ENCODE measurements at places on chromosomes 1 and 21.
A peak's percentile ranks its signal among the peaks of the same experiment; 100 is the strongest.

GRCh38 chr1:159172614-159173291 is 1.3 kb downstream of the CADM3 start:
- DNase-seq = no peak

- DNase-seq = no peak
These were observed 15.3 kb downstream of the DCAF8 start for GRCh38 chr1:160247053-160247452.

- DNase-seq = peak; percentile 89
These were observed 42.4 kb downstream of the TMEM53 start for GRCh38 chr1:44631647-44632539.

GRCh38 chr1:110875216-110875731 is 2.3 kb downstream of the CD53 start:
- peak; percentile 91 for DNase-seq

DNA sequence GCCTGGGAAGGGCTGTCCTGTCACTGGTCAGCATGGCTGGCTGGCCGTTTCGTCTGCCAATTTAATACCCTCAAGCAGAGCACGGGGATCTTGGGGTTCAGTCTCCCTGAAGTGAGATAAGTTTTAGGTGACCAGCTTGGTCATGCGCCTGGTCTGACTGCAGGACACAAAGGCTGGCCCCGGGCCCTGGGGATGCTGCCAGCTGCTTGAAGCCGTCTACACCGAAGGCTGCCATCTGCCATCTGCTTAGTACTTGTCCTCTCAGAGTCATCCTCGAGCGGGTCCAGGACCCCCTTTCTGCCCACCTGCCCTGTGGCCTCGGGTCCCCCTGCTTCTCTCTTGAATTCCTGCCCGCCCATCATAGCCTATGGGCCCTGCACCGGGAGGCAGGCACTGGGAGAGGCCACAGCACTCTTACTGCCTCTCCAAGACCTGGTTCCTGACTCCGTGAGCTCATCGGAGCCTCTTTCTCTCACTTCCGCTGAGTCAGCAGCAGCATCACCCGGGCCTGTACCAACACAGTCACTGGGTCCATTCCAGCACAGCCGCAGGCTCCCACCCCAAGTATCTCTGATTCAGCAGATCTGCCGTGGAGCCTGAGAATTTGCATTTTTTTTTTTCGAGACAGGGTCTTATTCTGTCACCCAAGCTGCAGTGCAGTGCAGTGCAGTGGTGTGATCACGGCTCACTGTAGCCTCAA is 7.0 kb downstream of the FBLIM1 start:
- DNase-seq = no peak

DNA sequence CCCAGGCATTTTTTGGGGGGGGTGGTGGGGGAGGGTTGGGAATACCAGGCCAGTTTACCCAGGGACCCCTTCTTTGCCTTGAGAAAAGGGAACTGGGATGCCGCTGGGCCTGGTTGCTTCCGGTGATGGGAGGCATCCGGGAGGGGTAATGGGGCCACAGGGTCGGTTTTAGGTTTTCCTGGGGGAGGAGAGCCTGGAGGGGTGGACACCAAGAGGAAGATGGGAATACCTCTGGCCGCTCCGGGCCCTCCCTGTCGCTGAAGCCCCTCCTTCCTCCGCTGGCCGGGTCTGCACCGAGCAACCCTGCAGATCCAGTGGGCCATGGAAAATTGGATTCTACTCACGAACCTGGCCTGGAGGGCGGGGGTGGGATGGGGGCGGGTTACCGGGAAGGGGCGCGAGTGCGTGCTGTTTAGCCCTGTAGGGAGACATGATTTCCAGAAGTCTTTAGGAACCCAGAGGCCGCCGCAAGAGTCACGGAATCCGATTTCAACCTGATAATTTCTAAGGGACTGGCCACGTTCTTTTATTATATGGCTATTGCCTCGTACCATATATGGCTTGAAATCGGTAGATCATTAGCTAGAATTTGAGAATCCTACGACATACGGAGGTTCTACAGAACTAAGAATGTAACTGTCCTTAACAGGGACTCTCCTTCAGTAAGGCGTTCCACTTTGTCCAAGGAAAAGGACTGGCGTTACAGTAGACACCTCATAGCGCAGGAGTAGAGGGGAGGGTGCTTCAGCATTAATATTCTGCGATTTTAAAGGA is 749 bp downstream of the AKIRIN1 start:
- DNase-seq = no peak

DNA sequence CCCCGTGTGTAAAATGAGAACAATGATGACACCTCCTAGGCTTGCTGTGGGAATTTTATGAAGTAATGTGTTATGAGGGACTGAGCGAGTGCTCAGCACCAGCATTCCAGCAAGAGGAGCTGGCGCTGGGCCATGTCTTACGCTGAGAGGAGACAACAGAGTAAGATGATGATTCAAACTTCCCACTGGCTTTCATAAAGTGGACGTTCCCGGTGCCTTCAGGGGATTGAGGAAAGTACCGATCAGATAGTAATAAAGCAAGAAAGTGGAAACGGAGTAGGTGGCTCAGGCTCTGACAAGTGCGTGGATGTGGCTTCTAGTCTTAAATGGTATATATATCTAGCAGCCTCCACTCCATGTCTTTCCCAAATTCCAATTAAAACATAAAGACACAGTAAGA is 23.8 kb downstream of the EPHA10 start:
- no peak for DNase-seq

DNA sequence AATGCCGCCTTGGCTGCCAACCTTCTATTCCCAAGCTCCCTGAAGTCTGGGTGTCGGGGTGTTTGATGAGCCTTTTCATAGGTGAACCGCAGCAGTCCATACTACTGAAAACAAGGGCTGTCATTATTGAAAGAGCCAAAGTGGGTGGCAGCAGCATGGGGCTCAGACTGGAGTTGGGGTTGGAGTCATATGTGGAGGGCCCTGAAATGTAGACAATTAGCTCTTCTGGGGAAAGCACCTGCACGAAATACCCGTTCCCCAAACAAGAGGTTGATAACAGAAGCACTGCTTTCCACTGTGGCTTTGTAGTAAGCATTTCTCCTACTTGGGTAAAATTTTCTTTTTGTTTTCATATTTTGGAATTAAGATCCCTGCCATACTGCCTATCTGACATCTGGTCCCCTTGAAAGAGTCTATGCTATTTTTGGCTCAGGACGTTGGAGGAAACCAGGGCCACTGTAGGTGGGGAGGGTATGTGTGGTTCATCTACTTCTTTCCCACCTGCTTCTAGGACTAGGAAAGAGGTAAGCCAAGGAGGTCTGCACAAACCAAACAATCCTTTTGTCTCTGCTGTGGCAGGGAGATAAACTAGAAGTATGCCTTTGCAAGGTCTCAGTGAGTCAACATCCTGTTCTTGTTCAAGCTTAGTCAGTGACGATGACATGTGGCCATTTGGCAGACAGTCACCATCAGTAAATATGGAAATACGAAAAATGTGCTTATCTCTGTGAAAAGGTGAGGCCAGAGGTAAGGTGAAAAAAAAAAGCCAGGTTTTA is 197.0 kb upstream of the UBE2U start:
- DNase-seq = peak; percentile 6

- DNase-seq = no peak
These were observed 47.9 kb downstream of the LAMC1 start for GRCh38 chr1:183070923-183071618.

DNA sequence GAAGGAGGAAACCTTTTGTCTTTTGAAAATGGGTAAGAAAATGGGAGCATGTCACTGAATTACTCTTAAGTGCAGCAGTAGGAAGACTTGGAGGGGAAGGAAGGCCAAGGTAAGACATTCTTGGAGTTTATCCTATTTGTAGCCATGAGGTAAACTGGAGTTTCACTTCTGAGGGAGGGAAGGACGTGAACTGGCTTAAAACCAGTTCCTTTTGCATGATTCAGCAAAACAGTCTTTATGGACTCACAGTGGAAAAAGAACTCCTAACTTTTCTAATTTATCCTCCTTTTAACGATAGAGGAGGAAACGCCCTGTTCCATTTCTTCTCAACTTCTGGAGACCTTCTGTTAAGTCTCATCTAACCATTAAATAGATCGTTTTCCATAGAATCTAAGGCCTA is 2.5 kb downstream of the PRDX6 start:
- DNase-seq = no peak

DNA sequence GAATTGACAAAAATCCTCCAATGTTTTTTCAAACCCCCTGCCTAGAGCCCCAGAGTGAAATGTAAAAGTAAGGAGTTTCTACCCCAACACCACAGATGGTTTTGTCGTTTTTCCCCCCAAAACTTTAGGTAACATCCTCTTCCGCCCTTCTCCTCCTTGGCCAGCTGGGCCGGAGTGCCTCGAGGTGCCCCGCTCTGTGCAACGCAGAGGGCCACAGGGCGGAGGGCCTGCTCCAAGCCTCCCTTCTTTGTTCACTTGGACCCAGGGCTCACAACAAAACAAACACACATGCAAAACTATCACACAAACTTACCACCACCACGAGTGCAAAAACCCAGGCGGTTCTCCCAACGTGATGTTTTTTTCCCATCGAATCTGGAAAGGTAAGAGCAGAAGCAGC is 1.9 kb downstream of the SSBP3 start:
- DNase-seq = no peak

DNA sequence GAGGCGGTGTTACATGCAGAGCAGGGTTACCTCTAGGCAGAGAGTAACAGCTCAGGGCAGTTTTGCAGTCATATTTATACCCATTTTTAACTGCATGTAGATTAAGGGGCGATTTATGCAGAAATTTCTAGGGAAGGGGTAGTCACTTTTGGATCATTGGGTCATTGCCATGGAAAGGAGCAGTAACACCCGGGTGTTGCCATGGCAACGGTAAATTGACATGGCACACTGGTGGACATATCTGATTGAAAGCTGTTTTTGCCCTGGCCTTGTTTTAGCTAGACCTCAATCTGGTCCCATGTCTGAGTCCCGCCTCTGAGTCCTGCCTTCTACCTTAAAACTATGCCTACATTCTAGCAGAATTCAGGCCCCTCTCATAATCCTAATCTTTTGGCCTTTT is 11.8 kb upstream of the USP1 start:
- no peak for DNase-seq

- DNase-seq = no peak
These were observed 168.5 kb upstream of the SYT6 start for GRCh38 chr1:114322207-114322606.

DNA sequence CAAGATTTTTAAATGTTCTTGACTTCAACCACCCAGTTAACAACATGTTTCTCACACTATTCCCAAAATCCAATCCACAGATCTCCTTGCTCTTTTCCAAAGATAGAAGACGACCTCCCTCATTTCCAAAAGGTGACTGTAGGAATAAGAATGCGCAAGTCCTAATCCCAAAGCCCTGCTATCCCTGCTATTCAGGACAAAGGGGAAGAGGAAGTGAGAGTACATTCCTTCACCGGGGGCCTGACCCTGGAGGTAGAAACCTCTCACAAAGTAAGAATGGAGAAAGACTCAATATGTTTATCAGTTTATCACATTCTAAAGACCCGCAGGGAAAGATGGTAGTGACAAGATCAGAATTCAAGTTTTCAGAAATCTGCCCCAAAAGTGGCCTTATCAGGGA is 55.7 kb downstream of the PLEKHA6 start:
- DNase-seq = no peak

GRCh38 chr1:219066631-219067349 is 106.9 kb upstream of the LYPLAL1 start:
- DNase-seq = no peak

- DNase-seq = no peak
These were observed 230.2 kb downstream of the PAPPA2 start for GRCh38 chr1:176692988-176693696.

GRCh38 chr1:15168479-15168878 is 14.9 kb downstream of the TMEM51 start:
- DNase-seq = no peak

GRCh38 chr1:43774359-43774758 is 67.0 kb downstream of the ST3GAL3 start:
- DNase-seq = no peak

DNA sequence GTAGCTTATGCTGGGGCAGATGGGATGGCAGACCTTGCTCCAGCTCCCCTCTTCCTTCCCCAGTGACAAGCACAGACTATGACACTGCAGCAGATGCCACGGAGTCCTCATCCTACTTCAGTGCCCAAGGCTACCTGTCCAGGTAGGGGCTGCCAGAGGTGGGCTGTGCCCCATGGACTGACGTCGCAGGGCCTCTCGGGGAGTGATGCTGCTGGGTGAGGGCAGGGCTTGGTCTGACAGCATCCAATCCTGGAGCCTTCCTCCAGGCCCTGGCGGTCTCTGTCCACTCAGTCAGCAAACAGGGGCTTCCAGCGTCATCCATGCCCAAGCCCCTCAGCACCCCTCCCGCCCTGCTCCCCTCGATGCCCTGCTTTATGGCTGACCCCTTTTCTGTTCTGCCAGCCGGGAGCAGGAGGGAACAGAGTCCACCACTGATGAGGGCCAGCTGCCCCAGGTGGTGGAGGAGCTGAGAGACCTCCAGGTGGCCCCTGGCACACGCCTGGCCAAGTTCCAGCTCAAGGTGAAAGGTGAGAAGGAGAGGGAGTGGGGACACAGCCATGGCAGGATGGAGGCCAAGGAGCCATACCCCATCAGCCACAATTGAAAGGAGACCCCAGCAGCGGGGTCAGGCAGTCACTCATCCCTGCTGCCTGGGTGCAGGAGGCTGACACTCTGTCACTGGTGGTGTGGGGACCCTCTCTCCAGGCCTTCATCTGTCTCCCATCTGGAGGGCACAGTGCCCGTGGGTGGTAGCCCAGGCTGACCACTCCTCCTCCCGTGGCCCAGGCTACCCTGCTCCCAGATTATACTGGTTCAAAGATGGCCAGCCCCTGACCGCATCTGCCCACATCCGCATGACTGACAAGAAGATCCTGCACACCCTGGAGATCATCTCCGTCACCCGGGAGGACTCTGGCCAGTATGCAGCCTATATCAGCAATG is 73.6 kb downstream of the TRIM11 start:
- no peak for DNase-seq

GRCh38 chr21:42232176-42232825 is 13.4 kb downstream of the ABCG1 start:
- no peak for DNase-seq

DNA sequence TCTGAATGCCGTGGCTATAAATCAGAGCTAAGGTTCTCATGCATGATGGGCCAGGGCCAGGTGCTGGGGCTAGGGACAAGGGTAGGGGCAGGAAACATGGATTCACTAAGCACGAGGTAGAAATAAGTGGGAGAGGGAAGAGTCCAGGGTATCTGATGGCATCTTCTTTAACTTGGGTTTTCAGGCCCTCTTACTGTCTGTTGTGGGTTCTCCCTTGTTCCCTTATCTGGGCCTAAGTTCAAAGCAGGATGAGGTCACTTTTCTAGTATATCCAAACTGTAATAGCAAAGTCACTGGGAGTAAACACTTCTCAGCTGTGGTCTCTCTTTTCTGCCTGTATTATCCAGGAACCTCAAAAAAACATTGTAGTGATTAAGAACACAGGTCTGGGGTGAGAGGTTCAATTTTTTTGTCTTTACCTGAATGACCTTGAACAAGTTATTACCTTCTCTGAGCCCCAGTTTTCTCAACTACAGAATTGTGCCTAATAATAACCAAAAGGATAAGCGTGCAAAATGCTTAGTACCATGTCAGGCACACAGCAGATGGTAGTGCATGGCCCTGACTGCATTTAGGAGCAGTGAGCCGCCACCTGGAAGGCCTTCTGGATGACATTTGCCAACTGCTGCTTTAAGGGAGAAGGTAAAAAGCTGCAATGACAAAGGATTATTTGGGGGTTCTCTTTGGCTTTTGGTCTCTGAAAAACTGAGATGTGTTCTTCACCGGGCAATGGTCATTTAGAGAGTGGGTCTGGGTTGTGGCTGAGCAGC is 53.6 kb upstream of the A3GALT2 start:
- no peak for DNase-seq

GRCh38 chr1:23854568-23854967 is 13.5 kb downstream of the FUCA1 start:
- no peak for DNase-seq
